Bronchial epithelial cell (primary cell): ENCODE measurements at places on chromosomes 3 and 15. TPM values are rescaled to one million over a fixed set of nuclear protein-coding genes. Genes with fewer than 3 reads are reported as not detected.

The HRG gene
- not detected in 2 replicates for total RNA-seq

The ZNF710 gene
- total RNA-seq = 7.6 and 11.9 TPM in 2 replicates

The SELENOT gene
- total RNA-seq = 108 and 167 TPM in 2 replicates

The GCHFR gene
- total RNA-seq = 12.4 and 13.8 TPM in 2 replicates

The SHF gene
- 0.77 and 0.79 TPM in 2 replicates for total RNA-seq

The PODXL2 gene
- 1.8 and 3.4 TPM in 2 replicates for total RNA-seq

The ZBED2 gene
- total RNA-seq = 6.3 and 8.2 TPM in 2 replicates

The TGM5 gene
- under 0.01 and 1.8 TPM in 2 replicates for total RNA-seq

The RBMS3 gene
- 3.4 and 5.9 TPM in 2 replicates for total RNA-seq

The ALG3 gene
- 21.6 and 36.9 TPM in 2 replicates for total RNA-seq

The PLXNA1 gene
- total RNA-seq = 42.1 and 53.4 TPM in 2 replicates

The CAPN3 gene
- 2.1 and 3.2 TPM in 2 replicates for total RNA-seq

The OXTR gene
- 0.26 and 0.53 TPM in 2 replicates for total RNA-seq

The SAMMSON gene
- total RNA-seq = not detected in 2 replicates

The P2RY14 gene
- total RNA-seq = under 0.01 TPM in 1 of 2 replicates, not detected in the other

The C3orf49 gene
- not detected in 2 replicates for total RNA-seq

The IL12A gene
- total RNA-seq = 0.26 TPM in 2 replicates

The AGTR1 gene
- not detected in 2 replicates for total RNA-seq

The ITGA11 gene
- total RNA-seq = 0.53 TPM in 1 of 2 replicates, not detected in the other

The C3orf38 gene
- total RNA-seq = 25.3 and 26.6 TPM in 2 replicates

The TYRO3 gene
- total RNA-seq = 3.9 and 11.4 TPM in 2 replicates

The RBPMS2 gene
- total RNA-seq = not detected in 2 replicates

The TTC21A gene
- 1.1 and 1.8 TPM in 2 replicates for total RNA-seq

The OSBPL10 gene
- total RNA-seq = 18.1 and 20.5 TPM in 2 replicates

The LTK gene
- 0.13 TPM in 1 of 2 replicates, not detected in the other for total RNA-seq

The ALCAM gene
- 196 and 294 TPM in 2 replicates for total RNA-seq

The WDR93 gene
- total RNA-seq = not detected in 2 replicates

The SLC22A13 gene
- total RNA-seq = 0.77 and 0.79 TPM in 2 replicates

The TEX55 gene
- total RNA-seq = not detected in 2 replicates

The PLAAT1 gene
- 1.6 and 4.5 TPM in 2 replicates for total RNA-seq

The PLSCR5 gene
- not detected in 2 replicates for total RNA-seq

The SLC9C1 gene
- total RNA-seq = not detected in 2 replicates

The ZDHHC23 gene
- total RNA-seq = 1.3 TPM in 2 replicates

The ROPN1 gene
- total RNA-seq = not detected in 2 replicates

The FGD5 gene
- total RNA-seq = not detected in 2 replicates

The ST3GAL6 gene
- 2.9 and 5.4 TPM in 2 replicates for total RNA-seq

The CD200R1 gene
- total RNA-seq = under 0.01 TPM in 1 of 2 replicates, not detected in the other

The PLCH1 gene
- total RNA-seq = 0.13 and 0.26 TPM in 2 replicates
